ENCODE measurements at places on chromosomes 4 and X.

GRCh38 chr4:137070614-137071013 lies 461.7 kb downstream of the PCDH18 start:
- DNase-seq, result no peak

DNA sequence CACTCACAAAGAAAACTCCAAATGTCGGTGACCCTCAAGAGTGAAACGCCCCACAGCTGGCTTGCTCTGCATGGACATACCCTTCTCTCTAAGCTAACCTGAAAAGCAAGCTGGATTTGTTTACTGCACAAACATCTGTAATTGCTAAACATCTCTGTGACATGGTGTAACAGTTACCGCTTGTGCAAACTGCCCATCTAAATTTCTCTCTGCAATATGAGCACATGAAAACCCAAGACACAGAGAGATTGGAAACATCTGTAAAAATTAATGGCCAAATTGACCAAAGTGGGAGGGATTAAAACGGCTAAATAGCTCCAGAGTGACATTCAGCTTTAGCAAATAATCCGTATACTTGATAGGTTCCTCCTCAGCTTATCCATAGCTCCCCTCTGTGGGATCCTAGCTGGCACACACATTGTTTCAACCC lies 155.0 kb upstream of the MAP3K15 start:
- DNase-seq, result no peak

DNA sequence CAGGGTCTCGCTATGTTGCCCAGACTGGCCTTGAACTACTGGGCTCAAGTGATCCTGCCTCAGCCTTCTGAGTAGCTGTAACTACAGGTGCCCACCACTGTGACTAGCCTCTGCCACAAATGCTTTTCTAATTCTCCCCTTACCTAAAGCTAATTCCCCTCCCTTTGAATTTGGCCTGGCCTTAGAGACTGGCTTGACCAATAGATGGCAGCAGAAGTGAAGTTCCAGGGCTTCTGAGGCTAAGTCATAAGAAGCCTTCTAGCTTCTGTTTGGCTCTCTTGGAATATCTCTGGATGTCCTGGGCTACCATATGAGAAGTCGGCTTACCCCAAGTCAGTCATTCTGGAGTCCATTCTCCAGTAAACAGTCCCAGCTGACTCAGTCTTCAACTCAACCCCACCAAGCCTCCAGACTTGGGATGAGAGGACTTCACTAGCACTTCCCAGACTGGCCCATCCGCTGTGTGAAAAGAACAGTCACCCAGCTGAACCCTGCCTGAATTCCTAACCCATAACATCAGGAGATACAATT lies 61.0 kb downstream of the HPRT1 start:
- no peak for DNase-seq

- no peak for DNase-seq
Observed at GRCh38 chr4:37876156-37876555, 14.7 kb upstream of the TBC1D1 start.

DNA sequence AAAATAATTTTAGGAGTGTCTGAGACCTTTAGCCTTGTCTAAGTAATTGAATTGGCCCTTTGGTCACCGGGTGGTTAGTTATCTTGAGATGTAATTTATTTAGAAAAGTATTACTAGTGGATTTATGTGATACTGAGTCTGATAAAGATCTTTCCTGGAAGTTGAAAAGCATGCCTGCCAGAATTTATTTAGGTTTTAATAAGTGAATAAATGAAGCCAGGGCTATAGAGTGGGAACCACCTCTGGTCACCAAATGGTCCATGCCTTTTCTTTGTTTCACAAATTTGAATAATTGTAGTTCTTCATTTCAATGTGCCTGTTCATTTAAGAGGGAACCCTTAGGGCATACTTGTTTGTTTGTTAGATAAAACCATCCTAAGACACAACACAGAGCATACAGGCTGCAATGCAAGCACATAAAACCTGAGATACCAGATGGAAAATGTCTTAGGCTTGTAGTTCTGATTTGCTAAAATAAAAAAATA lies 627.8 kb downstream of the ADGRL3 start:
- no peak for DNase-seq

DNA sequence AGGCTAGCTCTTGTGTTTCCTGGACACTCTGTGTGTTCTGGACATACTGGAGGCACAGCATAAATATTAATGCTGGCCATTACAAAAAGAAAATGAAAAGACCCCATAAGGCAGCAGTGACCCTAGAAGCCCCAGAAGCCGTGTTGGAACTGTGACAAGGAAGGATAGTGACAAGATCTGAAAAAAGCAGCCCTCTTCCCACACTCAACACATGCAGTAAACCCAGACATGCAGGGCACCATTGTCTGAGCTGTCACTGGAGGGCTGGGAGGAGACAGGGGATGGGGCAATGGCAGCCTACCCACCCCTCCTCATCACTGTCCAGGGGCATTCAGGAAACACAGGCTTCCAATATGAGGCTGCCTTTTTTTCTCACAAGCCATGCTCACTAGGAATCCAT lies 6.5 kb downstream of the TRIM2 start:
- no peak for DNase-seq

GRCh38 chrX:77442728-77443127 lies 4.5 kb upstream of the FGF16 start:
- no peak for DNase-seq

- no peak for DNase-seq
Observed at GRCh38 chr4:106587558-106587957, 219.0 kb upstream of the GIMD1 start.

- DNase-seq, result no peak
Observed at GRCh38 chrX:107448998-107449835, at the start of gene FRMPD3. FRMPD3 (plus strand) TSS chrX:107449652; CDS start chrX:107526589, 76,937 bp downstream.

DNA sequence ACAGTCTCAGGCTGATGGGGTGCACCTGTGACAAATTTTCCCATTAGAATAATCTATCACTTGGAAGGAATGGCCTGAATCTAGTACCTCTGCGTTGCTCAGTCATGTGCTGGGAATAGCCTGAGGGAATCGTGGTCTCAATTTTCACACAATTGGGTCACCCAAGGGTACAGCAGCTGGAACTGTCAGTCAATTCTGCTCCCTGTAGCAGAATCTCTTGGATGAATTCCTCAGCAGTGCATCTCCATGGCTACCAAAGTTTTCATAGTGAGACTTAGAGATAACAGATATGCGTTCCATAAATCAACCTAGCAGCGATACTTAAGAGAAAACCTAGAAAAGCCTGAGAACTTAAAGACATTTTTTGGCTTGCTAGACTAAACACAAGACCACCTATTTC lies 288.7 kb upstream of the CTSO start:
- DNase-seq, result no peak

DNA sequence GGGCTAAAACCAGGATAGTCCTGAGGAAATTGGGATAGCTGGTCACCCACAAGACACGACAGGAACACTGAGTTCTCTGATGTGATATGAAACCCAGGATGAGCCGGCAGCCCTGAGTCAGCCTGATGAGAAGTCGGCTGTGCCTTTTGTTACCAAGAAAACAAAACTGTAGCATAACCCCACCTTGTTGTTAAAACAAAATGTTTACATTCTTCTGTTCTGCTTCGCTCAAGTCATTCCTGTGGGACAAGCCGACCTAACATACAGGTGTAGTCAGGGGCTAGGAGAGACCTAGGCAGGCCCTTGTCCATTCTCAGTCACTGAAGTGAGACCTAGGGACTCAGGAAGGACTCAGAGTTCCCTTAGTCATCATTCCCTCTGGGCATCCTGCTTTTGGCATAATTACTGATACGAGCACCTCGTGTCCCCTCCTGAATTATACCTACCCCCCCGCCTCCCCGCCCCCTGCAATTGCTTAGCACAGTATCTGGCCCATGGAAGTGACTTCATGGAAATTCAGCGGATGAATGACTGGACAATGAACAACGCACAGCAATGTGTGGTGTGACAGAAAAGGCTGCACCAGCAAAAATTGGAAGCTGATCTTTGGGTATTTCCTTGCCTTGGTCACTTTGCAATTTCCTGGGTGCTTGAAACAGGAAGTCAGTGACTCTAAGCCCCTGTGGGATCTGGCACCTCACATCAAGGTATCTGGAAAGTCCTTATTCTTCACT lies 31.9 kb upstream of the TLR2 start:
- DNase-seq, result no peak

DNA sequence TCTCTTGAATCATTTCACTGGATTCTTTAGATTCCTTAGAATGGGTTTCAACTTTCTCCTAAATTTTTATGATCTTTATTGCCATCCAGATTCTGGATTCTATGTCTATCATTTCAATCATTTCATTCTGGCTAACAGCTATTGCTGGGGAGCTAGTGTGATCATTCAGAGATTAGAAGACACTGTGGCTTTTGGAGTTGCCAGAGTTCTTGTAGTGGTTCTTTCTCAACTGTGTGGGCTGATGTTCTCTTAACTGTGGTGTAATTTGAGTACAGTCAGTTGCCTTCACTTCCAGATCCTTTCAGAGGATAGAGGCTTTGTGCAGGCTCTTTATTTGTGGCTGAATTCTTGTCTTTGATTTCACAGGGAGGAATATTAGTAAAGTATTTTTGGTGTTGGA lies 12.1 kb upstream of the CSN2 start:
- no peak for DNase-seq

- DNase-seq, result no peak
Observed at GRCh38 chrX:18534949-18535348, 109.5 kb downstream of the CDKL5 start.

DNA sequence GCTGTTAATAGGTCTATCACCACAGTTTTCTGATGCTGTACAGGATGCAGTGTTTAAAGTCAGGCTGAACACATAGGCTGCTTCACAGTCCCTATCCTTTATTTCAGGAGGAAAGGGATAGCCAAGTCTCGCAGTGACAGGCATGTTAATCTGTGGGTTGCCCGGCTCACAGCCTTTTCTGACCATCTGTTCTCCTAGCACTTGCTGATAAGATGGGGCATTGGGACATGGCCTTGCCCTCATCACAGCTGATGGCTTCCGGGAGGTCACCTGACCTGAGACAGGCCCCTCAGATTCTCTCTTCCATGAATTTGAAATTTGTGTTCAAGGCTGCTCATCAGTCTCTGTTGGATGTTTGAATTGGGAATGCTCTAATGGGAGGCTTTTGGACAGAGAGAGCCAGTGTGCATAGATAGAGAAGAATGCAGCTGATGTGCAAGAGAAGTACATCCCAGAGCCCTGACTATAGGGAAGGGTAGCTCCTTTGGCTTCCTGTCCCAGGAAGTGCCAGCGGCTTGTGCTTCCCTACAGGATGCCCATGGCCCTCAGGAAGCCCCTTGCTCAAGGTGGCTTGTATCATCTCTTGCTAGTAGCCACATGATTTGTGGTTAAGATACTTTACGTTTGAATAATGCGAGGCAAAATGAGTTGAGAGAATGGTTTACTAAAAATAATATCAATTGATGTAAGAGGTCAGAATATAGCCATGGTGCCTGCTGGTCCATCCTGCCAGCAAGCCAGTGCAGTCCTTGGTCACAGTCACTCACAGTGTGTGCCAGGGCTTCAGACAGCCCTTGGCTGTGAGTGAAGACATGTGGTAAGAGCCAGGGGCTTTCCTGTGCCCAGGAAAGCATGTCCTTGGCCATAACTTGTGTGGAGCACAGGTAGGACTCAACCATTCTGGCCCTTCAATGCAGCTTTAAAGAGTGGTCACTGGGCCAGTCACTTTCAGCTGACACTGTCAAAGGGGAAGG lies 88.6 kb downstream of the TSPAN7 start:
- DNase-seq, result no peak

DNA sequence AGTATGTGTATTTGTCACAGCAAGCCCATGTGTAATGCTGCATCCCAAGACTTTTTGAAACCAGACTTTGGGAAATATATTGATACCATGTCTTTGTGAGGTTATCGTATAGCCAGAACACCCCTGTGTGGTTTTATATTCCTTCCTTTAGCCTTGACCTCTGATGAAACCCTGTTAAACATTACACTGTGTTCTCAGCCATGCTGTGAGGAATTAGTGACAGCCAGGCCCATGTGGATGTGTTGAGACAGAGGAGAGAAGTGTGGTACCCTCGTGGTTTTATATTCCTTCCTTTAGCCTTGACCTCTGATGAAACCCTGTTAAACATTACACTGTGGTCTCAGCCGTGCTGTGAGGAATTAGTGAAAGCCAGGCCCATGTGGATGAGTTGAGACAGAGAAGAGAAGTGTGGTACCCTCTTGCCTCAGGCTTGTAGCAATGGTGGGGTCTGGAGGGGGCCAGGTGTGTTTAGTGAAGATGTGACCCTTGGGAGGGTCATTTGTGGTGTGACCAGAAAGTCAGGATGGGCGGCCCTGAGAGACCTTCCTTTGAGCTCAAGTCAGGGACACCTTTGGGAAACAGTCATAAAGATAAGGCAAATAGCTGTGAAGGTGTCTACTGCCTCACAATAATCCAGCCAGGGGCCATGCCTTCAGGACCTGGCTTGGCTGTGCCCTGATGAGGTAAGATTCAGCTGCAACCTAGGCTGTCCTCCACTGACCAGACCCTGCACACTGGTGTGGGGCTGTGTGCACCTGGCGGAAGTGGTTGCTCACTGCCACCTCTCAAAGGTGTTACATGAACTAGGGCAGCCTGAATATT lies 110.0 kb downstream of the IRF2 start:
- DNase-seq, result no peak

- no peak for DNase-seq
Observed at GRCh38 chr4:141036786-141037185, 96.5 kb downstream of the RNF150 start.

GRCh38 chrX:67693928-67694327 lies 150.1 kb downstream of the AR start:
- no peak for DNase-seq

GRCh38 chr4:166662266-166662843 lies 571.9 kb downstream of the SPOCK3 start:
- DNase-seq, result no peak

- DNase-seq, result no peak
Observed at GRCh38 chrX:130716781-130717413, 186.1 kb downstream of the ENOX2 start.

DNA sequence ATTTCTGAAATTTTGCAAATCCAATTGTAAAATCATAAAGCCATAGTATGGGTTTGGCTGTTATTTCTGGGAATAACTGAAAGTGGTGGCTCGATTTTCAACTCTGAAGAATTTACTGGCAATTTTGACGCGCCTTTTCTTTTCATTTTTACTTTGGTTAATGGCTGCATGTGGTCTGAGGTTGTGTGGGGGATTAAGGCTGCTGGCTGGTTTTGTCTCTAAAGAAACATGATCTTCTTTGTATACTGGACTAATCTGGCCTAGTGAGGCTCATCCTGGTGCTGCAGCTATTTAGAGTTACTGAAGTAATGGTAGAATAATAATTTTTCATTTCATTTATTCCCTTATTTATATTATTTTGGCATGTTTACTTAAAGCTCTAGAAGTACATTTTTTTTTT lies 164.0 kb downstream of the RNF150 start:
- DNase-seq, result no peak

DNA sequence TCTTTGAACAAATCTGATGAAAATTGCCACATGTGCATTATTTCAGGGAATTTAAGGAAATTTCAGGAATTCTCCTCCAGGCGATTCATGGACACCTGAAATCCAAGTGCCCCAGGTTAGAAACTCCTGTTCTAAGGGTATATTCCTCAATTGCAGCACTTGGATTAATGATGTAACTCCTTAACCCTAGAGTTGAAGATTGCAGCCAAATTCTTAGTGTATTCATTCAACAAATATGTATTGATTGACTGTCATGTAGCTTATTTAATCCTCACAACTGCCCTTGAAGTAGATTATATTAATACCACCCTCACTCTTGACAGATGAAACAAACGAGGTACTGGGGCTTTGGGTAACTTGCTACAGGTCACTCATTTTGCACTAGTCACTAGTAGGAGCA lies 11.3 kb downstream of the CETN2 start:
- DNase-seq, result no peak
